Mucosa of gallbladder (tissue), 1 donor: ENCODE measurements at places on chromosomes 1 and 21.

DNA sequence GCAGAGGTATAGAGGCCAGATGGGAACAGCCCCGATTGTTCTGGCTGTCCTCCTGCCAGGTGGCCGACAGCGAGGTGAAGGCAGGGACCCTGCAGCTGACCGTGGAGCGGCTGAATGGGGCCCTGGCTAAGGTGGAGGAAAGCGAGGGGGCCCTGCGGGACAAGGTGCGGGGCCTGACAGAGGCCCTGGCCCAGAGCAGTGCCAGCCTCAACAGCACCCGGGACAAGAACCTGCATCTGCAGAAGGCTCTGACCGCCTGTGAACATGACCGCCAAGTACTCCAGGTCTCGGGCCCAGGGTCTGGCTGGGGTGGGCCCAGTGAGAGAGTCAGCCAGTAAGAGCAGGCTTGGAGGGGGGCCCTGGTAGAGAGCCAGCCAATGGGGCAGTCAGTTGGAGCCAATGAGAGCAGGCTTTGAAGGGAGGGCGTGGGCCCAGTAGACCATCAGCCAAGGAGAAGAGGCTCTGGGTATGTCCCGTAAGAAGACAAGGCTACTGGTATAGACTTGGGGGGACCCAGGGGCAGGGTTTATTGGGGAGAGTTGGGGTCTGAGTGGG lies 11.3 kb downstream of the MFAP2 start:
- no peak for DNase-seq

DNA sequence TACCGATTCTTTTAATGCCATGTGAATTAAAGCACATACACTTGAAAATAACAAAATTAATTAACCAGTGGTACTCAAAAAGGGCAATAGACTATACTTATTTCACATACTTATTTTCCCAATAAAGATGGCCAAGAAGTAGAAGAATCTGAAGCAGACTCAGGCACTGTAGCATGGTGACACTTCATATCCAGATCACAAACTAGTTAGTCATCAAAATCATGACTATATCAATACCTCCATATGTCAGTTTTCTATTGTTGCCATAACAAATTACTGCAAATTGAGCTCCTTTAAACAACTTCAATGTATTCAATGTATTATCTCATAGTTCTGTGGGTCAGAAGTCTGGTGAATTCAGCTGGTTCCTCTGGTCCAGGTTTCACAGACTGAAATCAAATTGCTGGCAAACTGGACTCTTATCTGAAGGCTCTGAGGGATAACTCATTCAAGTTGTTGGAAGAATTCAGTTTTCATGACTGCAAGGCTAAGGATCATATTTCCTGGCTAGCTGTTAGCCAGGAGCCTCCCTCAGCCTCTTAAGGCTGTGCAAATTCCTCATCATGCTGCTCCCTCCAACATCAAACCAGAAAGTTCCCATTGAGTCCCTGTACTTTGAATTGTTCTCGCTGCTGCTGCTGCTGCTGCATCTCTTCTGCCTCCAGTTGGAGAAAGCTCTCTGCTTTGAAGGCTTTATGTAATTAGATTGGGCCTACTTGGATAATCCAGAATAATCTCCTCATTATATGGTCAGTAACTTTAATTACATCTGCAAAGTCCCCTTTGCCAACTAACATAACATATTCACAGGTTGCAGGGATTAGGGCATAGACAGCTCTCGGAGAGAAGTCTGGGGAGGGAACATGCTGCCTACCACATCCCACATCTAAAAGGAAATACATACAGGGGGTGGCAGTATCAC lies 91.5 kb downstream of the MRPL39 start:
- DNase-seq, result no peak

DNA sequence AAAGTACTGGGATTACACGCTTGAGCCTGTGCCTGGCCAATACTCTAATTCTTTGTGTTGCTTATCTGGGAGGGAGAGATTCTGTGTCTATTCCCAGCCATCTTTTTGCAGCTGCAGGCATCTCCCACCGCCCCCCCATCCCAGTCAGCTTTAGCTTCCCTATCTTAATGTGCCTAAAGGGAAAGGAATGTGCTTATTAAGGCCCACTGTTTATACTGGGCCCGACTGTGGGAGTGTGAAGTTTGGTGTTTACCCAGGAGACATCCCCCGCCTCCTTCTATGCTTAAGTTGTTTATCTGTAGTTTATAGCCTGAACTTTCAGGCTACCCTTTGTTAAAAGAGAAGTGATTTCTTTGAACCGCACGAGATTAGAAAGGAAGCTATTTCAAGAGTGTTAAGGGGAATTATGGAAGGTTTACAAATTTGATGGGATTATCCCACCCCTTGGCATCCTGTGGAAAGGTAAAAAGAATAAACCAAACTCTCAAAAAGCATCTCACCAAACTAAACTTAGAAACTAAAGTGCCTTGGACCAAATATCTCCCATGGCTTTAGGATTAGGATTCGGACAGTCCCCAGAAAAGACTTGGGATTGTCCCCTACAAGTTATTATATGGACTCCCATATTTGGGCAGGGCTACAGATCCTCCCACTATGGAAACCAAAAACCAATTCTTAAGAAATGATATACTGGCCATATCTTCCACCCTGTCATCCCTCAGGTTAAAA lies 25.5 kb upstream of the ZNF496 start:
- no peak for DNase-seq

- no peak for DNase-seq
These were observed 1.2 kb upstream of the CSMD2 start for GRCh38 chr1:34166191-34166624.

GRCh38 chr1:200739702-200740570 lies 1.2 kb downstream of the CAMSAP2 start:
- DNase-seq, result peak; percentile 10

GRCh38 chr21:27126140-27126539 lies 159.3 kb upstream of the ADAMTS5 start:
- no peak for DNase-seq

- DNase-seq, result no peak
These were observed 70.2 kb downstream of the GADD45A start for GRCh38 chr1:67755160-67755559.

DNA sequence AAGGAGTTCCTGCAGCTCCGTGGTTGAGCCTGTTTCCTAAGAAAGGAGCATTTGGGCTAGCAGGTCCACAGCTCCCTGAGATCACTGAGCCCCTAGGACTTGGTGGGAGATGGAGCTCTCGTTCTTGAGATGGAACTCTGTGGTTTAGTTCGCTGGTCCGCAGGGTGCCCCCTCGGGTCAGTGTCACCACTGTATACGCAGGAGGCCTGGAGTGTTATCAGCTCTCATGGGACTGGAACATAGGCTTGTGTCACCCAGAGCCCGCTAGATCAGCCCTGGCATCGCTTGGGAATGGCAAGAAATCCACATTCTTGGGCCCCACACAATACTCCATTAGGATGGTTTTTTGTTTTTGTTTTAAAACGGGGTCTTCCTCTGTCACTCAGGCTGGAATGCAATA lies 3.6 kb downstream of the SNAP47 start:
- DNase-seq, result no peak

DNA sequence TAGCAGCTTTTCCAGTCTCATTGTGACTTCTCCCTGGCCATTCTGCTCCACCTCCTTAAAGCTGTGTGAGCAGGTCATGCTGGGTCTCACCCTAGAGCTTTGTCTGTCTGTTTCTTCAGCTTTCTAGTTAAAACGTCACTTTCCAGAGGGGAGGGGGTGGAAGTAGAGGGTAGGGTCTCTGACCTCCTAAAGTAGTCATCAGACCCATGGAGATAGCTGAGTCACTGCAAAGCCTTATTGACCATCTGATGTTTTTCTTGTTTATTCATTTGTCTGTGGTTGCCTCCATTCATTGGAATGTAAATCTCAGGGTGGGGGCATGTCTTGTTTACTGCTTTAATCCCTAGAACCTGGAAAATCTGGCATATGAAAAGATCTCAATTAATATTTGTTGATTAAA lies 52.7 kb downstream of the ELF3 start:
- no peak for DNase-seq

DNA sequence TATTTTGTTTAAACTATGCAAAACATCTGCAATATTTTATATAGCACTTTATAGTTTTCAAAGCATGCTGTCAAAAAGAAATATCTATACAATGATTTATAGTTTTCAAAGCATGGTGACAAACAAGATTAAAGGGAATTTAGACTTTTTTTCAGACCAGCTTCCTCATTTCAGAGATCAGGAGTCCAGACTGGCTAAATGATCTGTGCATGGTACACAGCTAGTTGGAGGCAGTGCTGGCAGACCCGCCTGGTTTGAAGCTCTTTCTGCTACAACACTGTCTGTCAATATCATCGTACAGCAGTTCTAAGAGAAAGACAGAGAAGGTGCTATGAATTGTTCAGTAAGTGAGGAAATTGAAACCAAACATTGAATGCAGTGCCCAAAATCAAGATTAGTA lies 479.0 kb downstream of the PTBP2 start:
- DNase-seq, result no peak

- DNase-seq, result no peak
These were observed 101.4 kb downstream of the TOMM20 start for GRCh38 chr1:235027076-235027861.

GRCh38 chr1:97989094-97989680 lies 68.4 kb upstream of the DPYD start:
- no peak for DNase-seq

DNA sequence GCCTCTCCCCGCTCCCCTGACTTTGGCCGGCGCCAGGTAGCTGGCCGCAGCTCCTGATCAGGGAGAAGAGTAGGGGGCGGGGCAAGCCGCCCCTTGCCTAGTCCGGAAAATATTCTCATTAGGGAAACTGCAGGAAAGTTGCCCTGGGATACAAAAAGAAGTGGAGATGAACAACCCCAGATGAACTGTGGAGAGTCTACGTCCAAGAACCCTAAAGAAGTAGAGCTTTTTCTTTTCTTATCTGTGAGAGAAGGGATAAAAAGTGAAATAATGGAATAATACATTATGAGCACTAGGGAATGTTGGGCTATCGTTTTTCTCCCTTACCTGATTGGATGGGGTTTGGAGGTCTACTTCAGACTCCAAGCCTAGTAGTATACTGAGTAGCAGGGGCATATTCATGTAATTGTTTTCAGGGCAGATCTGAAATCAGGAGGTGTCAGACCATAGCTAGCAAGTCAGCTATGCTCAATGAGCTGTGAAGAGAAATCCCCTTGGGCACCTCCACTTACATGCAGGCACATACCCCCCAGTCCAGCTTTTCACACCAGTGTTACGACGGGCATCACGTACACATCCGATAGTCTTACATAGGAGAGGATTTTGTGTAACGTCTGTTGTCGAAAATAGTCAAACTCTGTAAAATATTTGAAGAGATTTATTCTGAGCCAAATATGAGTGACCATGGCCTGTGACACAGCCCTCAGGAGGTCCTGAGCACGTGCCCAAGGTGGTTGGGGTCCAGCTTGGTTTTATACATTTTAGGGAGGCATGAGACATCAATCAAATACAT lies 1.7 kb upstream of the DUSP10 start:
- DNase-seq, result no peak

GRCh38 chr1:229070168-229070567 lies 200.7 kb upstream of the RAB4A start:
- peak; percentile 89 for DNase-seq

GRCh38 chr1:12315146-12315545 lies 85.3 kb downstream of the VPS13D start:
- DNase-seq, result no peak

GRCh38 chr1:23643736-23644554 lies 47.7 kb upstream of the RPL11 start:
- no peak for DNase-seq

DNA sequence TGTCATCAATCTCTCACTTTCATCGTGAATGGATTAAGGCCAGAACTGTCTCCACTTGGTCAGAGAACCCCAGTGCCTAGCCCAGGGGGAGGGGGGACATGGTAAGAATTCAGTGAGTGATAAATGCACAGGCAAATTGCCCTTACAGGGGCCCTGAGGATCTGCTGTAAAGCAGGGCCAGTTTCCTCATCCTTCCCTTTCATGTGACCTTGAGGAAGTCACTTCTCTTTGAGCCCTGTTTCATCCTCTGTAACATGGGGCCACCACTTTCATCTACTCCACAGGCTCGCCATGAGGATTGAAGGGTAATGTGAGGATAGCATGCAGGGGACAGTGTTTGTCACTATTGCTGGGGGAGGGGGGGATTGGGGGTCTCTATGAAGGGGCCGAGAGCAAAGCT lies 28.1 kb upstream of the C1QA start:
- no peak for DNase-seq

GRCh38 chr1:119001181-119002027 lies 13.3 kb upstream of the TBX15 start:
- DNase-seq, result no peak

DNA sequence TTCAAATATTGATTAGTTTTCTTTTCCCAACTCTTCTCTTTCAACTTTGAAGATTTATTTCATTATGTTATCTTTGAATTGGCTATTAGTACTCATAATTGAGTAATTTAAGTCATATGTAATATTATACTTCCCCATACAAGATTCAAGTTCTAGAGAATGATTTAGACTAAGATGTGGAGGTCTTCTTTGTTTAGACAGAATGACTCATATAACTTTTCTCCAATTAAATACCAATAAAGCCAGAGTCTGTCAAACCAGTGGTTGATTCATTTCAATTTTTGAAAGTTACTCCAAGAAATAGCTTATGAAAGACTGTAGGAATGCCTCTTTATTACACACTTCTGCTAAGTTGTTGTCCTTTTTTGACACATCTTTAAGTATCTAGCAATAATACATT lies 115.8 kb upstream of the SLC35F3 start:
- no peak for DNase-seq

DNA sequence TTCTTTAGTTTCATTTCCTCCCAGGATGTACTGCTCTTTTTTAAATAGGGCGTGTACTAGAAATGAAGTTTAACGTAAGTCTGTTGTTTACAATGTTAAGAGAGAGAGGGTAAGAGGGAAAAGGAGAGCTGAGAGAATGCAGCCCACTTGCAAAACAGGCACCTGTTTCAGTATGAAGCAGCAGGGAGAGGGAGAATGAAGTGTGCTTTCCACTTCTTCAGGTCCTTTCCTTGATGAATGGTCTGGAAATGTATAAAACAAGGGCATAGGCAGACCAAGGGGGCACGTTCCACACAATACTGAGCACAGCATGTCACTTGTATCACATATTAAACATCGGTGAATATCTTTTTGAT lies 2.0 kb downstream of the KCNA3 start:
- no peak for DNase-seq
